ENCODE measurements at places on chromosomes 4 and X.
A peak's percentile ranks its signal among the peaks of the same experiment; 100 is the strongest.

- peak; percentile 37 for DNase-seq
Measured at GRCh38 chr4:158670975-158671664, 567 bp downstream of the C4orf46 start.

GRCh38 chr4:14415146-14415545 is 587.1 kb upstream of the CPEB2 start:
- DNase-seq = no peak

DNA sequence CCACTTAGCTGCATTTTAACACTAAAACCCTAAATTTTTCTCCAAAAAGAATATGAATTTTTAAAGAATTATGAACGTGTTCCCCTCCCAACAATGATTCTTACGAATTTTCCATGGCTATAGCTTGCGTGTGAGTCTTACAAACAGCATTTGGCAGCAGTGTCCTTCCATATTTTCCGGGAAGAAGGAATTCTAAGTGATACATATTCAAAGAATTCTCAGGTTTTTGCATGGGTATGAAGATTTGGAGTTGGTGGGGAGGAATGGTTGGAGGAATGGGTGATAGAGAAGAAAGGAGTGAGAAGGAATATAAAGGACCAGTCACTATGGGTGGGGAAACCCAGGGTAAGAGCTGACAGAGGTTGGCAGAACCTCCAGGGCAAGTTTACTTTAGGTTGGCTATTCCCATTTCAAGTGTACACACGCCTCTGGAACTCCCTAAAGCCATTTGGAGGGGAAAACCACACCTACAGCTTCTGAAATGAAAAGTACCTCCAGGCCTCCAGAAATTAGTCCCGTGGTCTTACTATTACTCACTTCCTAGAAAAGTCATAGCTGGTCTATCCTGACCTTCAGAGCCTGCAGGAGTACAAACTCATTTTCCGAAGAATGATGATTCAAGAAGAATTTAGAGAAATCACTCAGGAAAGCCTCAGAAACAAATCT is 420.8 kb upstream of the DIPK2B start:
- DNase-seq = no peak

DNA sequence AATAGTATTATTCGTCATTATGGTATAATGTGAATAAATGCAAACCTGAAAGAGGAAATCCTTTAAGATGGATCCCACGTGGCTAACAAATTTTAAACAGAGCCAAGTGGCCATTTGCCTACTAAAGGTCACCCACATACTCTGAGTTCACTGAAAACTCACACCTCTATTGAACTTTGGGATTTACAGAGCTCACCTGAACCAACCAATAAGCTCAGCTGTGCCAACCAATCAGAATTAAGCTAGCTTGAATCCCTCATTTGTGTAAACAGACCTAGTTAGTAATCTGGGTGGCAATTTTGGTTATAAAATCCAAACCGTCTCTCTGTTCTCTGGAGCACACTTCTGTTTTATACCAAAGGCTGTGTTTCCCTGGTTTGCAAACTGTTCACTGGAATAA is 5.4 kb upstream of the NUDT9 start:
- DNase-seq = no peak

DNA sequence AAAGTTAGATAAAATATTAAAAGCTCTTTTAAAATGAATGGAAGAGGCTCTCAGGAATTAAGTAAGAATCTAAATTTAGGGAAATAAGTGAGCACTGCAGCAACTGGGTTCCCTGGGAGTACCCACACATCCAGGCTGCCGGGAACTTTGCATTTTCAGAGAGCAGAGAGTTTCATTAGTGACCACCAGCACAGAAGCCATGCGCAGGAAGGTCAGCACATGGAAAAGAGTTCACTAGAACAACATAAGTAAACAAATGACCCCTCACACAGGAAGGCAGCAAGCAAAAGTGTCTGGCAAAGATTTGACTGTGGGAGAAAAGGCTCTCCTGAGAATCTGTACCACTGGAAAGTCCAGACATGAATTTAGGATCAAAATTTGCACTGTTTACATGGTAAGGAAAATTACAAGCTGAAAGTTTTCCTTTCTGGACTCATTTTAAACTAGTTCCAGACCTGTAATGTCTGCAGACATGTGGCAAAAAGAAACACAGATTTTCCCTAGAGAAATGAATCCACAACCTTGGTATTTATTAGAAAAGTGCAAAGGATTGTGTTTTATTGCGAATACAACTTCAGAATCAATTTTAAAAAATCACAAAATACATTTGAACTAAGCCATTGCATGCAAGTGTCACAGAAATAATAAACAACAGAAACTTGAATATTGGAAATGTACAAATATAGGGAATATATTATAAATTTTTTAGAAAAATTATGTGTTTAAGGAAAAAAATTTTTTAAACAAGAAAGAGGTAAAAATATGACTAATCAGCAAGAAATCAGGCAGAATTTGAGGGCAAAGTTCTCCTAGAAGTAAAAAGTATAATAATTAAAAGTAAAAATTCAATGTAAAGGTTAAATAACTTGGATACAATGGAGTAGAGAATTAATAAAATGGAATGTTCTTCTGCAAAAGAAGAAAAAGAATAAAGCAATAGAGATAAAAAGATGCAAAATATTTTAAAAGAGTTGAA is 18.4 kb upstream of the MYOZ2 start:
- DNase-seq = no peak

DNA sequence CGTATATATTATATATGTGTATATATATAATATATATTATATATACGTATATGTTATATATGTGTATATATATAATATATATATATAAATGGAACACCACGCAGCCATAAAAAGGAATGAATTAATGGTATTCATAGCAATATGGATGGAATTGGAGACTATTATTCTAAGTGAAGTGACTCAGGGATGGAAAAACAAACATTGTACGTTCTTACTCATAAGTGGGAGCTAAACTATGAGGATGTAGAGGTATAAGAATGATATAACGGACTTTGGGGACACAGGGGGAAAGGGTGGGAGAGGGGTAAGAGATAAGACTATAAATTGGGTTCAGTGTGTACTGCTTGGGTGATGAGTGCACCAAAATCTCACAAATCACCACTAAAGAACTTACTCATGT is 1388.9 kb downstream of the C4orf33 start:
- DNase-seq = no peak

GRCh38 chr4:4613126-4613465 is 71.2 kb upstream of the STX18 start:
- DNase-seq = no peak

DNA sequence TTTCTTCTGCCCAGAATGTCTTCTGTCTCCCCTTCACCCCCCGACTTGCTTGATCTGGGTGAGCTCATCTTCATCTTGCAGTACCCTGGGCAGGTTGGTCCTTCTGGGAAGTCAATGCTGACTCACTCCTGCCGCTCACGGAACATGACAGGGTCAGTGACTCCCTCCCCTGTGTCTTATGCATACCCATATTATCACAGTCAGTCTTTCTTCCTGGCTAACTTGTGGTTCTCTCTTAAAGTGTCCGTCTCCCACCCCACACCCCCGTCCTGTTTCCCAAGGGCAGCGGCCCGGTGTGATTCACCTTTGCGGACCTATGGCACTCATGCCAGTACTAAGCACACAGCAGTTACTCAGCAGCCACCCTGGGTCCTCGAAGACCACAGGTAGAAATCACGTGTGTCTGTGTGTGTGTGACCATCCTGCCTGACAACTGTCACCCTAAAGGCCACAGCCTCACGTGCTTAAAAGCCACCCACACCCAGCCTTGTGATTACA is 17.7 kb downstream of the IQSEC2 start:
- no peak for DNase-seq

DNA sequence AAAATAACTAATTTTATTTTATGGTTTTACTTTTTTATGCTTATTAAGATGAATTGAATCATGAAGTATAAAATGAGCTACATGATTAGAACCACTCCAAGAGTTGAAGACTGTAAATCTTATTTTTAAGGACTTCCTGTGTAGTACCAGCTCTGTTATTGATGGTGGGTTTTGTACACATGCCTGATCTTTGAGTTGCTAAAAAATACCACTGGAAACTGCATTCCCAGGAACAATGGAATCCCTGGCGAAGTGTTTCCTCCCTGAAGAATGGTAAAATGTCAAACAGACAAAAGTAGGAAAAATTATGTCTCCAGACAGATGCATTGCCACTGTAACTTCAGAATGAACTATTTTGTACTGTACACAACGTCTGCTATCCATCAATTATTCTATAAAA is 935.4 kb upstream of the TENM3 start:
- no peak for DNase-seq
